Fibroblast of upper back skin (primary cell): ENCODE measurements at places on chromosomes 4 and X.
A peak's percentile ranks its signal among the peaks of the same experiment; 100 is the strongest.

DNA sequence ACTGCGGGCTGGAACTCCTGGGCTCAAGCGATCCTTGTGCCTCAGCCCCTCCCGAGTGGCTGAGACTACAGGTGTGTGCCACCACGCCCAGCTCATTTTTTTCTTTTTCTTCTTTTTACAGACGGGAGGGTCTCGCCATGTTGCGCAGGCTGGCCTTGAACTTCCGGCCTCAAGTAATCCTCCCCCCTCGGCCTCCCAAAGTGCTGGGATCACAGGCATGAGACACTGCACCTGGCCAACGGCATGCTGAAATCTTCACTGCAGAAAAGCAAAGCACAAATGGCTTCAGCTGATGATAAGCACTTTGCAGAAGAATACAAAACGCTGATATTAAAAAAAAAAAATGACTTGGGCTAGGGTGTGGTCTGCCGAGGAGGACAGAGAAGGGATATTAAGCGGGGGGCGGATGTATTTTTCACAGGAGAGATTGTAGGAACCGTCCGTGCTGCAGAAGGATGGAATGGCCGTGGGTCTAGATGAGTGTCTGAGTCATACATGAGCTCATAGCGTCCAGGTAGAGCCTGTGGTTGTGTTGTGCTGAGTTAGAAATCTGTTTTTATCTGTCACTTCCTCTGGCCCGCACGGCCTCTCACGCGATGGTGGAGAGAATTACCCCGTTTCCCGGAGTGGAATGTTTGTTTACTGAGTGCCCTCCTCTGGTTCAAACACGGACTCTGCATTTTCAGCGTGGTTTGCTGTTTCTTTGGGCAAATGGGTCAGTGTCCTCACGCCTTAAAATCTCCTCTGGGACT is 8.5 kb upstream of the AKAP17A start:
- DNase-seq, result peak; percentile 6

- peak; percentile 98 for DNase-seq
Observed at GRCh38 chr4:176883681-176884418, 91.1 kb upstream of the VEGFC start.

DNA sequence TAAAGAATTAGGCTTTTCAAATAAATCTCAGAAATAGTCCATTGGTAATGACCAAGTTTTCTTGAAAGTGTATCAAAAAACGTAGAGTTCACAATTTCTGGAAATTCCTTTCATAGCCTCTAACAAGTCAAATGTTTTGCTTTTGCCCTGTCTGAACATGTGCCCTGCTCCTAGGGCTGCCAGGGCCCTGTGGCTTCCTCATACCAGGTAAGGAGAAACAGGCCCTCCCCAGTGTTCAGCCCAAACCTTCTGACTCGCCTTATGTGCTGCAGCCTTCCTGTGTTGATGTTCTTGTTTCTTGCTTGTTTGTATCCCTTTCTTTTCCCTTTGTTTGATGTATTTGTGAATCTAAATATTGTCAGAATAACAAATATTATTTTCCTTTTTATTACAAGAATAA is 146.1 kb upstream of the PACRGL start:
- DNase-seq, result no peak

- DNase-seq, result peak; percentile 70
Observed at GRCh38 chr4:74230902-74231499, 73.1 kb downstream of the MTHFD2L start.

GRCh38 chr4:7236847-7237246 is 44.5 kb downstream of the SORCS2 start:
- DNase-seq, result no peak

DNA sequence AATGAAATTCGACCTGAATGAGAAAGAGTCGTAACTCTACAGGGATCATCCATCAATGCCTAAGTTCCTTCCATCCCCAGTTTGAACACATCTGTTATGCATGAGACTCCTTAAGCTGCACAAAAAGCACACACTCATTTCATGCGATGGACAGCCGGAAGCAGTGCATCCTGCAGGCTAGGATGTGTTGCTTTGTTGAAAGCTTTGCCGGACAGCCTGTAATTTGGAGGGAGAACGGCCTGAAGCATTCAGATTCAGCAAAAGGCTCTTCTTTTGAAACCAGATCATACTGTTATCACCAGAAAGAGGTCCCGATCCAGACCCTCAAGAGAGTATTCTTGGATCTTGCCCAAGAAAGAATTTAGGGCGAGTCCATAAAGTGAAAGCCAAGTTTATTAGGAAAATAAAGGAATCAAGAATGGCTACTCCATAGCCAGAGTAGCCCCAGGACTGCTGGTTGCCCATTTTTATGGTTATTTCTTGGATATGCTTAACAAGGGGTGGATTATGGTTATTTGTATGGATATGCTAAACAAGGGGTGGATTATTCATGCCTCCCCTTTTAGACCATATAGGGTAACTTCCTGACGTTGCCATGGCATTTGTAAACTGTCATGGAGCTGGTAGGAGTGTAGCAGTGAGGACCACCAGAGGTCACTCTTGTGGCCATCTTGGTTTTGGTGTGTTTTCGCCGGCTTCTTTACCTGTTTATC is 48.1 kb upstream of the DHRSX start:
- peak; percentile 4 for DNase-seq

- no peak for DNase-seq
Observed at GRCh38 chrX:153449368-153450113, 3.7 kb upstream of the TREX2 start.

- no peak for DNase-seq
Observed at GRCh38 chr4:2383760-2384159, 34.7 kb downstream of the ZFYVE28 start.

- DNase-seq, result no peak
Observed at GRCh38 chr4:96708766-96709165, 868.9 kb downstream of the PDHA2 start.

- DNase-seq, result no peak
Observed at GRCh38 chr4:79604152-79604551, 196.1 kb upstream of the GK2 start.

GRCh38 chrX:101051153-101051548 is 760 bp downstream of the TRMT2B start:
- no peak for DNase-seq

DNA sequence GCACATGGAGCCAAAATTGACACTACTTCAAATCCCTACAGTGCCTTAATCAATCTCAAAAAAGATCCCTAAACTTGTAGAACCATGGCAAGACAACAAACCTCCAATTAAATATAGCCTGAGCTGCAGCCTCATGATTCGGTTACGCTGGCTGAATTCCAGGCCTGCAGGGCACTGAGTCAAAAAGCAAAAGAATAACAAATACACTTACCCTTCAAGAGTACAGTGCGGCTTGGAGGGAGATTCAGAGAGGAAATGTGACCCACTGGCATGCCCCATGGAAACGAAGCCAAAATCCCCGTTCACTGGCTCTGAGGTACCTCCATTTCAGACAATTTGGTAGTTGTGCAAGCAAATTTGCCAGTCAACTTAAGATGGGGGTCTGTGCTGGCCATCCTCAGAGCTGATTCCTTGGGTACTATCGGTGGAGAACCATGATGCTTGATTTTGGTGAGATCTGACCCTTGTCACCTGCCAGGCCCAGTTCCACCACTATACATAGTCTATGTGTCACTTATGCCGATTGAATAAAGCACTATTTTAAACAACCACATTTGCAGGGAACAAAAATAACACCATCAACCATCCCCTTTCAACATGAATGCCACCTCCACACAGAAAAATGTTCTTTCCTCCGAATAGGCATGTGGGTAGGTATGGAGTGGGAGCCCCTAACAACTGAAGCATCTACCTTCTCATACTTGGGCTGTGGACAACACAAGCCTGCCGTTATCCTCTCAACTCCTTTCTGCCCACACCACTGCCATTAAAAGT is 2.1 kb downstream of the C4orf54 start:
- no peak for DNase-seq
